ENCODE measurements at places on chromosomes 12 and 14.

- DNase-seq = no peak
Measured at GRCh38 chr12:128961957-128962356, 108.7 kb downstream of the GLT1D1 start.

DNA sequence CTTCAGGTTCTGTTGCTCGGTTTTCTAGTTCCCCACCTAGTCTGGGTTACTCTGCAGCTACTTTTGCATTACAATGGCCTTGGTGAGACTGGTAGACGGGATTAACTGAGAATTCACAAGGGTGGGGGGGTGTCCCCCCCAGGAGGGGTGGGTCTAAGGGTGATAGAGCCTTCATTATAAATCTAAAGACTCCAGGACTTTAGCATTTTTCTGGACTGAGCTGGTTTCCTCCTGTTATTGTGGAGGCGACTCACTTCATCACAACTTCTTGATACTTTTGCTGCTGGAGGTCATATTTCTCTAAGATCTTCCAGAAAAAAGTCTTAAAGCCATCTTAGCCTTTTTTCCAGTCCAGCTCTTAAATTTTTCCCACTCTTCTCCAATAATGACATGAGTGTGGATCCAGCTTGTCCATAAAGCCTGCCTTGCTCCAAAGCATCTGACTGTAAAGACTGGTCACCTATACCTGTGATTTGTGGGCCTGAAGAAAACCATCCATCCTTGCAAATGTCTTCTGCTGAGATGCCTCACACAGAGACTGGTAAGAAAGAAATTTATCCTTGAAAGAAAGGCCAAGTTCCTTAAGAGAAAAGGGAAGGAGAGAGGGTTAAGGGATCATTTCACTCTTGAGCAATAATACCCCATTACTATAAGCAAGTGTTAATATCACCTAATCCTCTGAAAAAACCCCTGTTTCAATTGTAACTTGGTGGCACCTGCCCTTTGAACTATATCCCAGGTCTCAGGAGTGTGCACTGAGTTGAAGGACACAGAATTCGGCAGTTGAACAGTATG, 19.7 kb upstream of the SLC2A14 start:
- no peak for DNase-seq

DNA sequence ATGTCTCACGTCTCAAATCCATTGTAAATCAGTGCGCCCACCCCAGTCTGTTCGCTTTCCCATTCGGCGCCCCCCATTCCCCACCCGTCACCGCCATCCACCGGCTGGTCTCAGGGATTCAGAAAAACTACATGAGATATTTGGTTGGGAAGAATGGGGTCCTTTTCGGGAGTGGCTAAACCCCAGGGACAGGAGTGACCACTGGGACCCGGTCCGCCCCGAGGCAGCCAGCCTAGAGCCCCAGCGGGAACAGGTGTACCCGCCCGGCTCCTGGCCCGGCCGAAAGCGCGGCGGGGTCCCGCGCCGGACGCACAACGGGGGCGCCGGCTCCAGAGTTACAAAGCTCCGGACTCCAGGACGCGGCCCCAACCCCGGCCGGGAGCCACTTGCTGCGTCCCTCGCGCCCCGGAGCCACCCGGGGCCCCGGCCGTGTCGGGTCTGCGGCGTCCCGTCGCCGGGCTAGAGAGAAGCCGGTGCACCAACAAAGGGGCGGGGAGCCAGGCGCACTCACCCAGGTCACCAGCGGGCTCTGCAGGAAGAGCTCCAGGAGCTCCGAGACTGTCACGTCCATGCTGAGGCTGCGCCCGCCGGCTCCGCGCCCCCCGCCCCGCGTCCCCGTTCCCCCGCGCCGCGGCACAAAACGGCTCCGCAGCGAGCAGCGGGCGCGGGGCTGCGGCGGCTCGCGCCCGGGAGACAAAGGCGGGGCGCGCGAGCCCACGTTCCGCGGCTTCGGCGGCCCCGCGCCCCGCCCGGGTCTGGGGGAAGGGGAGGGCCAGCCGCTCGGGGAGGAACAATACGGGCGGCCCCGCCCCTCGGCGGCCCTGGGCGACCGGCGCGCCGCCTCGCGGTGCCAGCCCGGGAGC, at the start of gene CCDC88C:
Gene CCDC88C, minus strand, starts transcription at position 701 of the 863 bp plus-strand sequence. Its CDS starts 130 bp downstream, at position 571.
- DNase-seq = peak; percentile 76

GRCh38 chr14:51759950-51760349, 100.5 kb upstream of the GNG2 start:
- no peak for DNase-seq

DNA sequence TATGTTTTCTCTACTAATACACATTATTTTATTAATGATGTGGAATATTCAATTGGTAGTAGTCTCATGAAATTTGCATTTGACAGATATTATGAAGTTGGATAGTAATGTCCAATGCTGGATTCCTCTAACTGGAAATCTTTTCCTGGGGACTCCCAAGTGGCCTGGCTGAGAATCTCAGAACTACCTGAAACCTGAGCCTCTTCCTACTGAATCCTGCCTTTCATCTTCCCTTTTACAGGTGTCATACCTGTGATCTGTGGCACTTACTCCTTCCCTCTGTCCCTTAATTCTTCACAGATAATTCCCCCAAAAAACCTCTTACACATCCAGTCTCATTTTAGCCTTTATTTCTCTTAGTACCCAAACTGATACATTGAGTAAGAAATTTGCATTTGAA, 89.7 kb upstream of the MYF6 start:
- DNase-seq = no peak

- DNase-seq = no peak
Measured at GRCh38 chr14:31505411-31505810, 17.6 kb upstream of the GPR33 start.

GRCh38 chr12:101166866-101167265, 43.2 kb downstream of the SLC5A8 start:
- no peak for DNase-seq

- no peak for DNase-seq
Measured at GRCh38 chr14:61632807-61633206, 62.5 kb upstream of the HIF1A start.

Data from stimulated activated CD4-positive, alpha-beta T cell treated with anti-CD3 and anti-CD28 coated beads, Interleukin-15, amount 100 ng/mL, for 1 hour (primary cell).